ENCODE measurements at places on chromosomes 5 and 9. TPM values are rescaled to one million over a fixed set of nuclear protein-coding genes. Genes with fewer than 3 reads are reported as not detected.

DNA sequence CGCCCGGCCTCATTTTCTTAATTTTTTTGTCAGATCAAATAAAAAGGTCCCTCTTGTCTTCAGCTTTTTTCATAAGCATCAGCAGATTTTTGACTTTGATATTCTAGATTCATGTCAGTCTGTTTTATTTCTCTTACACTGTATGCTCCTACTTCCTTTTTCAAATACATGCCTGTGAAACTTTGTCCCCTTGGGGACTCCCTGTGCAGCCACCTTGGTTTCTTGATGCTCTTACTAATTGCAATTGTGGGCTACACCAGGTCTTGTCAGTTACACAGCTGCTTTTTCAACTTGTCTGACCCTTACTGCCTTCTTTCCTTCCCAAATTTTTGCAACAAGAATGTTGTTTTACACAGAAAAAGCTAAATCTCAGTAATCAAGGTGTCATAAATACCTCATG lies 238.2 kb upstream of the KCNN2 start:
- H3K27me3 ChIP-seq, result no peaks in the 10 kb centered on the region
- H3K4me1 ChIP-seq, result no peaks in the 10 kb centered on the region
- no peak overlapping the region for H3K27ac ChIP-seq

DNA sequence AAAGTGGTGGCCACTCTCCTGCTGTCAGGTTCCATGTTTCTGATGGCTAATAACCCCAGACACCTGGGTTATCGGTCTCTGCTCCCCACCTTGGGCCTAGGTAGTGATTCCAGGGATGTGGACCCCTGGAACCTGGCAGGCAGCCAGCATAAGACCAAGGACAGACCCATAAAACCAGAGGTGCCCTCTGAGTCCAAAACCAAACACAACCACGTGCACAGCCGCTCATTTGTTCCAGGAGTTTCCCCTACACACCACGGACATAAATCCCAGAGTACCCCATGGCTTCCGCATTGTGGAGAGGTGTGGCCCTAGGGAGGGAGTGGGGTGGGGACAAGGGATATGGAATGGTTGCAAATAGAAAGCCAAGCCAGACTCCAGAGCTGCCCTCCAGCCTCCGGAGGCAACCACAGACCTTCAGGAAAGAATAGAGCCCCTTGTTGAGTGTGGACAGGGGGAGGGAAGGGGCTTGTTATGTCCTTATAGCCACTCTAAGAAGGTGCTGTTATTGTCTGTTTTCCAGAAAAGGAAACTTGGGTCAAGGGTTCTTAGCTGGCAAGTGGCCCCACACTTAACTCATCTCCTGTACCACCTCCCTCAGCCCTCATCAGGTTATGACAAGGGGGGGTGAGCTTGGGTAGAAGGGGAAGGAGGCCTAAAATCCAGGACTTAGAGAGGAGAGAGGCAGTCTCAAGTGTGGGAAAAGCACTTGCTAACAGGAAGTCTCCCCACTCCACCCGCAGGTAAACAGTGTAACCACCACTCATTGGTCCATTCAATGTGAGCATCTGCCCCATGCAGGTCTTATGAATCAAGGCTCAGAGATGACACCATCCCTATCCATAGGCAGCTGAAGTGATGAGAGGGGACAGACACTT lies 23.6 kb upstream of the CYSTM1 start:
- H3K4me1 ChIP-seq, result peaks cover 5% of the 10 kb centered on the region
- peaks cover 5% of the 10 kb centered on the region for H3K27me3 ChIP-seq
- no peak for DNase-seq
- H3K36me3 ChIP-seq, result no peaks in the 10 kb centered on the region

GRCh38 chr5:121033334-121033733 lies 569.2 kb downstream of the PRR16 start:
- H3K27ac ChIP-seq, result no peak overlapping the region
- H3K27me3 ChIP-seq, result no peaks in the 10 kb centered on the region
- DNase-seq, result no peak
- H3K4me3 ChIP-seq, result no peak overlapping the region

DNA sequence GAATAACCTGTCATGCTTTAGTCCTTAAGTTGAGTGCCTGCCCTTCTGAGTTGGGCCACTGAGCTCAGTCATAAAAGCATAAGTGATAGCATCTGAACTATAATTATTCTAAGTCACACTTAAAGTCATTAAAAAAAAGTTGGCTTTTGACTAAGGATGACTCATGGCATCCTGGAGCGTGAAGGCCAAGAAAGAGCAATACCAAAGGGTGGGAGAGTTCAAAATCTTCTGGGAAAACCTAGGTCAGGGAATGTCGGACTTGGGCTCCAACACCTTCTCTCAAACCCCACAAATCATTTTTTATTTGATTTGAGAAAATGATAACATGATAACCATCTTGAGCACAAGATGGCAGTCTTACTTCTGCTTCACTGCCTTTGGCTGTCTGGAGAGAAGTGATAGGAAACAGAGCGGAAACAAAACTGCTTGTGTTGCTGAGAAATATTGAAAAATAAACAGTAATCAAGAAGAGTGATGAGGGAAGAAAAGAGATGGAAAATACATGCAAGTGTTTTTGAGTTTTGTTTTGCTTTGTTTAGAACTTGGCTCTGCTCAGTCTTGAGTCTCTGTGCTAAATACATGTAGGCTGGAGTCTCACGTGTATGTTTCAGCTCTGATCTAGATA lies 16.9 kb upstream of the NTRK2 start:
- no peaks in the 10 kb centered on the region for H3K36me3 ChIP-seq
- H3K27me3 ChIP-seq, result no peaks in the 10 kb centered on the region
- no peaks in the 10 kb centered on the region for H3K4me1 ChIP-seq
- H3K4me3 ChIP-seq, result no peak overlapping the region
- no peak for DNase-seq

Gene TAF11L12
- not detected for total RNA-seq

Gene SLC4A9
- not detected for total RNA-seq

Gene GCNT4
- 0.52 TPM for total RNA-seq
